ENCODE measurements at places on chromosomes 12 and 14.

GRCh38 chr14:104194716-104195115, 56.3 kb downstream of the KIF26A start:
- no peak for DNase-seq

DNA sequence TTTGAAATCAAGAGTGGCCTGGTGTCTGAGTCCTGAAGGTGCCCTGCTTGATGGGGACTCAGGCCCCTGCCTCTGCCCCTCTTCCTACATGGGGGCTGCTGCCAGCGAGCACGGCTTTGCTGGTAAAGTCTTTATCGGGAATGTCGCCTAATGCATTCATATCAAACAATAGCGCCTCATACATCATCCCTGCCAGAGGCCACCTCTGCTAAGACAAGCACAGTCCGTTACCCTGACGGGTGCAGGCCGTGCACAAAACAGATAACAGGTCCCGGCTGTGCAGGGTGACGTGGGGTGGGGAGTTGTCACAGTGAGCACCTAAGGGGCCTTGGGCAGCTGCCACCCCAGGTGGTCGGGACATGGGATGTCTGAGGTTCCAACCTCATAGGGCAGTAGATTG, 68.4 kb upstream of the FAM222A start:
- no peak for DNase-seq

- no peak for DNase-seq
Measured at GRCh38 chr14:86420131-86420530, 890.2 kb downstream of the FLRT2 start.

DNA sequence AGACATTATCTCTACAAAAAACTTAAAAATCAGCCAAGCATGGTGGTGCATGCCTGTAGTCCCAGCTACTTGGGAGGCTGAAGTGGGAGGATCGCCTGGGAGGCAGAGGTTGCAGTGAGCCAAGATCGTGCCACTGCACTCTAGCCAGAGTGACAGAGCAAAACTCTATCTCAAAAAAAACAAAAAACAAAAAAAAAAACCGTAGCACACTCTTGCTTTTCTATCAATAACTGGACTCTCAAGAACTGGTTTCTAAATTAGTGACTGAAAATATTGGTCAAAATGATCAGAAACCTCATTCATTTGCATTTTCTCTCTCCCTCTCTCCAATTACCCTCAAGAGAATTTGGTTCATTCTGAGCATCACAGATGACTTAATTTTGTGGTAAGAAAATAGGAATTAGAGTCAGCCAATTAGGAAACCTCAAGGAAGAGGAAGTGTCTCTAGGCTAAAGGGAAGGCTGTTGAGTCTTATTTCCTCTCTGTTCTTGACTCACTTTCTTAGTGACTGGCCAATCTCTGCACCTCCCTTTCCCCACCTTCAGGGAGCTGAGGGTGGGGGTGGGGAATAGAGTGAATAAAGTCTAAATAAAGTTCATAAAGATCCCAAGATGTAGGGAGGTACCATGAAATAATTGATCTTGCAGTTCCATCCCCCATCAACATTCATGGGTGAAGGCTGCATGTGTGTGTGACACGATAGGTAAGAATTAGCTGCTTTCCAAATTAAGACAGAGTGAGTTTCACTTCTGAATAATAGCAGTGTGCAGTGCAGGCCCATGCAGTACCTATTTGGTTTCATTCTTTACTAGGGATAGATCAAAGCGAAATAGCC, 6.8 kb upstream of the PSMA6 start:
- DNase-seq = no peak

DNA sequence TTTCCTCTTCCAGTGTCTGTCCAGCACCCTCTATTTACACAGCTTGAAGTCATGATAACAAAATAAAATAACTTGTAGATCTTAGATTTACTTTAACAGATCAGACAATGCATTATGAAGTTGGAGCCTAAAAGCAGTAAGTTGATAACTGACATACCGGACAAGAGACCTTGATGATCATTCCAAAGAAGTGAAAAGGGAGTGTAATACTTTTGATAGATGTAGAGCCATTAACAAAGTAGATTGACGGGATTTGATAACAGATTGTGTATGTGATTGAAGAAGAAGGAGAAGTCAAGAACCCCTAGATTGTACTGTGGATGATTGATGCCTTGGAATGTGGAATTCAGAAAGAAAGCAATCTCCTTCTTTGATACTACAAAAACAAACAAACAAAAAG, 403.8 kb upstream of the MGAT4C start:
- no peak for DNase-seq

DNA sequence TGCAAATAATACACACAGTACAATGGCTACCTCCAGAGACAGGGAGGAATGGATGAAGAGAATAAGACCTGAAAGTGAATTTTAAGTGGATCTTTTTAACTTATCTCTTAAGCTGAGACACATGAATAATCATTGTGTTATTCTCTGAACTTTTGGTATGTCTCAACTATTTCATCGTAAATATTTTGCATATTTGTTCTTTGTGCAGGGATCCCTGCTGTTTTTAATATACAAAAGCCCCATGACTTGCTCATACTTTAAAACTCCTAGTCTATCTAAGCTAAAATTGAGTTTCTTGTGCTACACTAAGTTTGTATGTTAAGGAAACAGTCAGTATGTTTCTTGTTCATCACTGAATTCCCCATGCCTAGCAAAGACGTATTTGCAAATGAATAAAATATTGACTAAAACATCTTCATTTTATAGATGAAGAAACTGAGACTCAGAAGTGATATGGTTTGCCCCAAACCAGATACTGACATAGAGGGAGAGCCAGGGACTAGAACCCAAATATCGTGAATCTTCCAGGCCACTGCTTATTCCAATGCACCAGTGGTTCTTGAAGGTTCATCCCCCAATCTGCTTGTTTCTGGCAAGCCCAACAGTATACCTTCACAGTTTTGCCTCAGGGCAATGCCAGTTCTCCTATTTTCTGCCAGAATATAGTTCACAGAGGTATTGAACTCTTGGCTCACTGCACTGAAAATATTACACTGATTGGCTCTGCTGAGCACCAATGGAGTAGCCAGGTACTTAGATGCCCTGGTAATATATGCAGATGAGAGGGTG, 356.9 kb downstream of the MED13L start:
- DNase-seq = no peak

- DNase-seq = no peak
Measured at GRCh38 chr14:92360651-92361370, 37.8 kb downstream of the SLC24A4 start.

GRCh38 chr12:130713581-130713991, 2.5 kb downstream of the RIMBP2 start:
- no peak for DNase-seq

GRCh38 chr14:93369713-93370266, 22.8 kb downstream of the COX8C start:
- no peak for DNase-seq

DNA sequence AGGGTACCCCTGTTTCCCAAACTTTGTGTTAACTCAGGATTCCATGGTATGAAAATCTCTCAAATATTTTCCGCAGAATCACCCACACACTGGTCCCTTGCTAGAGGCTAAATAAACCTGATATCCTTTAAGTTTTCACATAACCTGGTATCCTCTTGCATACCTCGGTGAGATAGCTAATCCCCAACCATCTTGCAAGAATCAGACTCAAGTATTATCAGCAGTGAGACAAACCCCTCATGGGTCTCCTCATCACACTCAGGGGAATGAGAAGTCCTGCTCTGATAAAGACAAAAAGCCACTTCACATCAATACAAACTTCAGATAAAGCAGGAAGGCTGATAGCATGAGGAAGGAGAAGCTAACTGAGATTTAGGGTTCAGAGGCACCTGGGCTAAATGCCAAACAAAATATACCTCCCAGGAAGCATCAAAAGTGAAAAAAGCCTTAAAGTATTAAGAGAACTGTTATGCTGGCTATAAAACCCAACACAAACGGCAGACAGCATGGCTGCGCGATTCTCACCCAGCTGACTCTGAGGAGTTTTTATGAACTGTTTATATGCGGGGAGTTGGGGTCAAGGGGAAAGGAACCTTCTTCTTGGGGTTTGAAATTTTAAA, 96.5 kb downstream of the FOXN3 start:
- DNase-seq = no peak

DNA sequence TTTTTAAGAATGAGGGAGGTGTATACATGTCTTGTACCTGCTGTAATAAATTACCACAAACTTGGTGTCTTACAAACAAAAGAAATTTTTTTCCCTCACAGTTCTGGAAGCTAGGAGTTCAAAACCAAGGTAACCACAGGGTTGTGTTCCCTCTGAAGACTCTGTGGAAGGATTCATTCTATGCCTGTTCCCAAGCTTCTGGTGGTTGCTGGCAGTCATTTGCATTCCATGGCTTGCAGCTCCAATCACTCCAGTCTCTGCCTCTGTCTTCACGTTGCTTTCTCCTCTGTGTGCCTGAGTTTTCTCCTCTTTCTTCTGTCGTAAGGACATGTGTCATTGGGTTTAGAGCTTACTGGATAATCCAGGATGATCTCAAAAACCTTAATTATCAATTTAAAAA, 15.4 kb upstream of the ZNF641 start:
- no peak for DNase-seq

- DNase-seq = no peak
Measured at GRCh38 chr14:35988550-35988949, 162.4 kb downstream of the BRMS1L start.

DNA sequence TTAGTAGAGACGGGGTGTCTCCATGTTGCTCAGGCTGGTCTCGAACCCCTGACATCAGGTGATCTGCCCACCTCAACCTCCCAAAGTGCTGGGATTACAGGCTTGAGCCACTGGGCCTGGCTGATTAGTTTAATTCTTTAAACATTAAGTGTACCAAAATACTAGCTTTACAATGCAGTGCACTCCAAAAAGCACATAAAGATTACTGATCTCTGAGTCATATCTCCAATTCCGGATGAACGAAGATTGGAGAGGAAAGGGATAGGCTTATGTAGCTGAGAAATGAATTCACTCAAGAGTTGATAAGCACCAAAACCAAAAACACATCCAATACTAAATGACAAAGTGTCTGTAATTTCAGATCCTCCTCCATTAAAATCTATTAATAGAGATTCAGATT, 15.1 kb downstream of the NAV3 start:
- DNase-seq = no peak

GRCh38 chr12:118417942-118418341, 41.6 kb downstream of the SUDS3 start:
- DNase-seq = no peak

GRCh38 chr12:18754124-18754707, 16.3 kb downstream of the CAPZA3 start:
- DNase-seq = no peak

DNA sequence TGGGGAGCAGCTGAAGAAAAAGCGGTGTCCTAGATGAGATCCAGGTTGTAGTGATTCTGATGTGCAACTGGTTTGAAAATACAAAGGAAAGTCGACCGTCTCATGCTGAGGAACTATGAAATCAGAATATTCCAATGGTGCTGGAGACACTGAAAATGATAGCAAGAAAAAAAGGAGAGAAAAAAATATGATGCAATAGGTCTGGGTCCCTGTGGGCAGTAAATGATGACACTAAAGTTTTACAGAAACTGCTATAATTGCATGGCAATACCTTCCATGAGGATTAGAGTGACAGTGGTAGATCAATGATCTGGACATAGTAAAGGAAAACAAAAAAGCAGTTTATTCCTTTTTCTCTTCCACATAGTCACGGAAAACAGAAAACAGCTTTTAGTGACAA, 2.3 kb downstream of the PYM1 start:
- DNase-seq = no peak

DNA sequence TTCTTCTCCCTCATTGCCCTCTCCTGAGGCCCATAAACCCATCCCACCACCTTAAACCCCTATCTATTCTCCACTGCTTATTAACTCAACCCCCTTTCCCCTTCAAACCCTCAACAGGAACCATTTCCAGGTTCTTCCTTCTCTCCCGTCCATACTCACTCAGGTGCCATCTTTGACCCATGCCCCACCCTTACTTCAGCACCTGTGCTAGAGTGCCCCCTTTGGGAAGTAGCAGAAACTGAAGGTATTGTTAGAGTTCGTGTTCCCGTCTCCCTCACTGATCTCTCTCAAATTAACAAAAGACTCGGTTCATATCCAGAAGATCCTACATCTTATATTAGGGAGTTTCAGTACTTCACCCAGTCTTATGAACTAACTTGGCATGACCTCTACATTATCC, 86.6 kb downstream of the TMTC3 start:
- no peak for DNase-seq

DNA sequence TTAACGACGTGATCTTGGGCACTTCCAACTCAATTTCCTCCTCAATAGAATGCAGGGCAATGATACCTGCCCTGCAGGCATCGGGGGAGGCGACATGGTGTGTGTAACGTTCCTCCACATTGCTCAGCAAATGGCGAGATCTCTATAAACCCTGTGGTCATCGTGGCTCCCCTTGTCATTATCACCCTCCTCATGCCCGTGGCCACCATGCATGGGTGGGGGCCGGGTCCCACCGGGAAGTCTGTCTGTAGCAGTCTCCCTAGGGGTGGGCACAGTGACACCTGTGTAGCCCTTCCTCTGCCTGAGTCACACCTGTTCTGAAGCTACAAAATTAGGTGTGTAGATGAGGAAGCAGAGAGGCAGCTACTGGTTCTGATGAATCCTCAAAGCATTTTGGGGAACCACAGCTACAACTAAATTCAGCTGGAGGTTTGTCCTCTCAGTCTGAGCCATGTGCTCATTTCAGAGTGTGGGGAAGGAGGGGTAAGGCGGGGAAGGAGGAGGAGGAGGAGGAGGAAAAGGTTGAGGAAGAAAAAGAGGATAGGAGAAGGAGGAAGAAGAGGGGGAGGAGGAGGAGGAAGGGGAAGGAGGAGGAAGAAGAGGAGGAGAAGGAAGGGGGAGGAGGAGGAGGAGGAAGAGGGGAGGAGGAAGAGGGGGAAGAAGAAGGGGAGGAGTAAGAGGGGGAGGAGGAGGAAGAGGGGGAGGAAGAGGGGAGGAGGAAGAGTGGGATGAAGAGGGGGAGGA, 11.0 kb upstream of the CACNA2D4 start:
- no peak for DNase-seq

DNA sequence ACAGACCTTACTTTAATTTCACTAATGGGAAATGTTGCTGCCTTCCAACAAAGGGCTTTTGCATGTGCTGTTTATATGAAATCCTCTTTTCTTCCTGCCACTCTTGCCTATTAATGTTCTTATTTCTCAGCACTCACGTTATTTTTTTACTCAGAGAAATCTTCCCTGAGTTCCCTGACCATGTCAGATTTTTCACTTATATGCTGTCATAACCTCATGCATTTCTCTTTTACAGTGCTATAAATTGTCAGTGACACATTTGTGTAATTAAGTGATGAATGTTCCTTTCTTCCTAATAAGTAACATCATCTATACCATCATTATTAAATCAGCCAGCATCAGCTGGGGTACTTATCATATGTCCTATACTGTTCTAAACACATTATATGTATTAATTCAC, 444.1 kb downstream of the DIO2 start:
- no peak for DNase-seq

Data from substantia nigra (tissue), 51 donors.